ENCODE measurements at places on chromosomes 7 and 10.

- no peak for DNase-seq
Measured at GRCh38 chr7:47901542-47901941, 46.7 kb downstream of the PKD1L1 start.

DNA sequence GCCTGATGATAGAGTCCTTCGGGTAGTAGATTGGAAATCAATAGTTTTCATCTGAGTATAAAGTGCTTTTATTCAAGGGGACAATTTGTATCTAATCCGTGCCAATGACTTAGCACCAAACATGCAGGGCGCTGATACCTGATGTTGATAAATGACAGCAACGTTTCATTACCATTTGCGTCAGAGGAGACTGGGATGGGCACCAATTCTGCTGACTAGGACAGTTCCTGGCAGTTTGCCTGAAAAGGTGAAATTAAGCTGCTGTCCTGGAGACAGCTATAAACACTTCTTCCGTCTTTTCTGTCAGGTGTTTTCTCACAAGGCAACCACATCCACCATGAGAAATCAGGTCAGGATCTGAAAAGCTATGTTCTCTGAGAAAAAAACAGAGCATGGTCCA lies 1136.4 kb downstream of the TYW1 start:
- no peak for DNase-seq

- DNase-seq, result no peak
Measured at GRCh38 chr7:73838642-73839041, 3.7 kb downstream of the METTL27 start.

GRCh38 chr10:103703941-103704919 lies 151.1 kb downstream of the SH3PXD2A start:
- DNase-seq, result no peak

DNA sequence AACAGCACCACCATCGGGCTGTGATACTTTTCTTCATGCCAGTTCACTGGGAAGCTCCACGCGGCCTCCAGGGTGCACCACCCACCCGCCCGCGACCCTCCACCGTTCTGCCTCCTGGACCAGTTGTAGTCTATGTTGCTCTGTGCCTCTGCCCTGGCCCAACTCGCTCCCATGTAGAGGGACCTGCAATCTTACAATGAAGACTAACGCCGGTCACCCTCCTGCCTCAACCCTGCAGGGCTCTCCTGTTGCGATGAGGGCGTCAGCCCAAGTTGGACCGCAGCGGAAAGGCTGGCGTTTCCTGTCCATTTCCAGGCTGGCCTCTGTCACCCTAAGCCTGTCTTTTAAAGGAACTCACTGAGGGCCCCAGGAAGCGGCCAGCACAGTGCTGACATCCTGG lies 34.9 kb downstream of the IL15RA start:
- peak; percentile 81 for DNase-seq

- no peak for DNase-seq
Measured at GRCh38 chr7:45592230-45592991, 18.2 kb downstream of the ADCY1 start.

GRCh38 chr7:114109304-114109703 lies 190.5 kb upstream of the PPP1R3A start:
- no peak for DNase-seq

DNA sequence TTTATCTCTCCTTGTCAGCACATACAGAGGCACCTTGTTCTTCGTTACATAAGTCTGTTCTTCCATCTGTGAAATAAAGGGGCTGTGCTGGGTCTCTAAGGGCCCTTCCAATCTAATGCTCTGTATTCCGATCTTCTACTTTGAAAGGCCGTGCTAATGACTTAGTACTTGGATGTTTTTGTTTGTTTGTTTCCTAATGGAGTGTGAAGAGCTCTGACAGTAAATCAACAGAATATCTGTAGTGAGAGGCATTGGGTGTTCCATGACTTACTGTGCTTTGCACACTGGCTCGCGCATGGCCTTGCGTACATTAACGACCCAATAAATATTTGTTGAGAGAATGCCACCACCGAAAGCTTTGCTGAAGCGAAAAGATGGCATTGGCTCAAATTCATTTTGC lies 162.1 kb downstream of the CHN2 start:
- DNase-seq, result no peak

DNA sequence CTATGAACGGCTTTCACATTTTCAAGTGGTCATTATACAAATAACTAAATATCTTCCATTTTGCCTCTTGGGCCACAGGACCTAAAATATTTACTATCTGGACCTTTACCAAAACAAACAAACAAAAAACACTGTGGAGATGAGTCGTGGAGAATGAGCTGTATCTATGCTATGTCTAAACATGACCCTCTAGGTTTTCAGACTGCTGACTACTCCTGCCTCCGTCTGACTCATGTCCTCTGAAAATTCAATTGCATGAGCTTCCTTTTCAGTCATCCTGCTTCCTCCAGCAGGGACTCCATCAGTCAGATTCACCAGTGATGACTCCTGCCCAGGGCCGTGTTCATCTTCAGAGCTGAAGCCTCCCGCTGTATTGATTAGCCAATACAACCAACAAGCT lies 96.8 kb downstream of the COL28A1 start:
- DNase-seq, result no peak

GRCh38 chr10:71383972-71384687 lies 12.6 kb upstream of the CDH23 start:
- peak; percentile 73 for DNase-seq

- DNase-seq, result no peak
Measured at GRCh38 chr10:63107943-63108437, 25.1 kb upstream of the NRBF2 start.

- DNase-seq, result no peak
Measured at GRCh38 chr7:119982884-119983283, 290.1 kb upstream of the KCND2 start.

DNA sequence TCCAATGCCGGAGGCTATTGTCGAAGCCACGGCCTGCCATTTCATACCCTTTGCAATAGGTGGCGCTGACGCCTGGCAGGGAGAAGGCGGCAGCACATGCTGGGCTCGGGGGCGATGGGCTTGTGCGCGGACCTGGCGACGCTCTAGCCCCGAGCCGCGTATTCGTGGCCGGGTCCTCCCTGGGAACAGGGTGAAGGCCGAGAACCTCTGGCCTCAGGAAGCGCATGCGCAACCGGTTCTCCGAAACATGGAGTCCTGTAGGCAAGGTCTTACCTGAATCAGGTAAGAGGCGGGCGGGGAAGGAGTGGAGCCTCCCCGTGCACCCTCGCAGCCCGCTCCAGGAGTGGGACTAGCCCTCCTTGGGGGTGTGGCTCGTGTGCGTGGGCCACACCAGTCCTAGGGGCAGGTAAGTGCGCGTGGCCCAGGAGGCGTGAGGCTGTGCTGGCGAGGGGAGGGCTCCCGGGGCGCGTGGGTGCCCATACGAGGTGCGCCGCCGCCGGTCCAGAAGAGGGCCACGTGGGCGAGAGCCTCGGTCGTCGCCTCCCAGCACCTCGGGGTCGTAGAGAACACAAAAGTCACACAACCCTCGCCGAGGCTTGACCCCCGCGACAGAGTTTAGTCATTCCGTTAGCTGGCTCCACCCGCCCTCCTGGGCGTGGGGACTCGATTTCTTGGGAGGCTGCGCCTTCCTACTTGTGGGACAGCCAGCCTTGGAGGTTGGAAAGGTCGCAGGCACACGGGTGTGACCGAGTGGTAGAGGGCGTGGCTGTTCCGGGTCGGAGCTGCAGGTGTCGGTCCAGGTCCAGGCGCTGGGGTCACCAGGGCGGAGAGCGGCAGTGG lies 5.6 kb upstream of the MEST start:
- DNase-seq, result peak; percentile 40

- no peak for DNase-seq
Measured at GRCh38 chr7:20825555-20825954, 38.9 kb upstream of the SP8 start.

DNA sequence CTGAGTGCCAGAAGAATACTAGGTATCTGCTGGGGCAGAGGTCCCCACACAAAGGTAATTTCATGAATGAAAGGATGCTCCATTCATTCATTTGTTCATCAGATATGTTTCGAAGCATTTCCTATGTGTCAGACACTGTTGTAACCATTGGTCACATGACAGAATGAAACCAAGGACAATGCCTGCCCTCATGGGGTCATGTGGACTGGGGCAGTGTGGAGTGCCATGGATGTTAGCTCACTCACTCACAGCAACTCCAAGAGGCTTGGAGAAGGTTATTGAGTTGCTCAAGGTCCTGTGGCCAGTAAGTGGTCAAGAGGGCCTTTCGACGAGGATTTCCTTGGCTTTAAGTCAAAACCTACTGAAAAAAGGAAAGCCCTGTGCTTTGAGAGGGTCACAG lies 223.5 kb downstream of the ARHGAP12 start:
- DNase-seq, result peak; percentile 74

- DNase-seq, result no peak
Measured at GRCh38 chr7:130430115-130430514, 10.7 kb downstream of the CEP41 start.

DNA sequence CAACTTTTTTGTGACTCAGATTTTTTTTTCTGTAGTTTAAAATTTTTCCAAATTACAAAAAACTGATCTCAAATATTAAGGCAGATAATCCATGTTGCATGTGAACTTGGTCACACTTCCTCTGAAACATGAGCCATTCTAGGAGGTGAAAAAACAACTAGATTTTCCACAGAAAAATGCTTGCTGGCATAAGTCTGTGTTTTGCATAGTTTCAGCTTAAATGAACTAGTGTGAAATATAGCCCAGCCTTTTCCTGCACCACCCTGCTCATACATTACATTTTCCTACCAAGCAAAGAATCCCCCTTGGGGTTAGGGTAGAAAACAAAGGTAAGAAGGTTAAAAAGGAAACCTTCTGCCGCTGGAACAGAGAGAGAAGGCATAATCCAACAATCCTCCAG lies 48.2 kb downstream of the SLC25A13 start:
- no peak for DNase-seq

DNA sequence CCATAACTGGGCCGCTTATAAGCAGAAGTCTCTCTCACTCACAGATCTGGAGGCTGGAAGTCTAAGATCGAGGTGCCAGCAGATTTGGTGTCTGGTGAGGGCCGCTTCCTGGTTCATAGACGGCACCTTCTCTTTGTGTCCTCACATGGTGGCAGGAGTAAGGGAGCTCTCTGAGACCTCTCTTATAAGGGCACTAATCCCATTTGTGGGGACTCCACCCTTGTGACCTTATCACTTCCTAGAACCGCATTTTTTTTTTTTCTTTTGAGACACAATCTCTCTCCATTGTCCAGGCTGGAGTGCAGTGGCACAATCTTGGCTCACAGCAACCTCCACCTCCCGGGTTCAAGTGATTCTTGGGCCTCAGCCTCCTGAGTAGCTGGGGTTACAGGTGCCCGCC lies 8.1 kb downstream of the FBH1 start:
- no peak for DNase-seq

GRCh38 chr7:48924433-48924832 lies at the start of gene CDC14C:
CDC14C (plus strand) TSS chr7:48924547; CDS start chr7:48924673, 126 bp downstream.
- DNase-seq, result no peak

DNA sequence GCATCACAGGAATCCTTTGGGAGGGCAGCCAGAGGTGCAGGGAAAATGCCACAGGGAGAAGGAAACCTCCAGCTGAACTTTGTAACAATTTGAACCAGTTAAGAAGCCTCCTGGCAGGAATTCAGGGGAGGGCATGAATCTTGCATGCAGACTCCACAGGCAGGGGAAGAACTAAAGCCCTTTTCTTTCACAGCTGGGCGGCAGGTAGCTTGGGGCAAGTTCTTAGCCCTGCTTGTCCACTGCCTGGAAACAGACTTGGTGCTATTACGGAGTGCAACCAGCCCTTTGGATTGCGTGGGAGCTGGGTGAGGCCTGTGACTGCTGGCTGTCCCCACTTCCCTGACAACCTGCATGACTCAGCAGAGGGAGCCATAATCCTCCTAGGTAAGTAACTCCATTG lies 51.7 kb upstream of the ADAM12 start:
- no peak for DNase-seq

- no peak for DNase-seq
Measured at GRCh38 chr7:133197972-133198544, 54.8 kb upstream of the EXOC4 start.

GRCh38 chr10:128938558-128938957 lies 528.5 kb upstream of the MGMT start:
- no peak for DNase-seq

- no peak for DNase-seq
Measured at GRCh38 chr7:36128448-36129047, 24.5 kb upstream of the EEPD1 start.

GRCh38 chr7:31892099-31892829 lies 177.9 kb downstream of the PDE1C start:
- DNase-seq, result no peak

DNA sequence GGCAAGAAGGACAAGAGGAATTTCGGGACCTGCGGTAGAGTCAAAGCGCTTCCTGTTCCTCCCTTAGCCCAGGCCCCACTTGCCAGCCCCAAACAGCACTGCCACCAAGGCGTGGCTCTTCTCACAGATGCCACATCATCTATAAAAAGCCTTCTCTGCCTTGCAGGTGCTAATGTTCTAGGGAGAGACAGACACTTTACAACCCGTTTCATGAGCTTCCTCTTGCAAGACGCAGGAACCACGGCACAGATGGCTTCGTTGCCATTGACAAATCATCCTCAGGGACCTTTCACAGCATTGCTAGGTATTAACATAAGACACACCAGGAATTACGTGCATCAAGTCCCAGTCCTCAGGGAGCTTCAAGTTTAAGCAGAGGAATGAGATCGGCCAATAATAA lies 180.9 kb downstream of the JCAD start:
- no peak for DNase-seq

GRCh38 chr10:8639486-8640185 lies 585.1 kb downstream of the GATA3 start:
- no peak for DNase-seq

GRCh38 chr7:157770716-157771320 lies 434.0 kb downstream of the DNAJB6 start:
- DNase-seq, result no peak

- no peak for DNase-seq
Measured at GRCh38 chr10:110181451-110181850, 26.0 kb upstream of the MXI1 start.

DNA sequence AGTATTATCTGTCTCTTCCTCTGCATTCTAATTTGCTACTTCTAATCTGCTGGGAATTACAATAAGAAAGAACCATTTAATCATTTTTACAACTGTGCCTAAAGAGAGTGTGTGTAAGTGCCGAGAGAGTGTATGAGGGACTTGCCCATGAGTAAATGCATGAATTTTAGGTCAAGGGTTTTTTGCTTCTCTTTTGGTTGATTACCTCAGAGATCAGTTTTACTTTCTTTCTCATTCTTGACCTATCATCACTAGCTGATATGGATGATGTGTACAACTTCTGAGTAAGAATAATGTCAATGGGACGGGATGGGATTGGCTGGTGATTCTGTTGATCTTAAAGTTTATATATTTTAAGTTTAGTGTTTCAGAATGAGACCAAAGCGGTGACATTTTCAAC lies 47.8 kb downstream of the IKZF1 start:
- peak; percentile 77 for DNase-seq

GRCh38 chr10:103544657-103545310 lies 51.3 kb downstream of the NEURL1 start:
- DNase-seq, result no peak

- no peak for DNase-seq
Measured at GRCh38 chr10:122658356-122659049, 41.1 kb downstream of the C10orf120 start.

Data from CD14-positive monocyte (primary cell).